T follicular helper cell (primary cell): ENCODE measurements at places on chromosomes 5 and 9.

DNA sequence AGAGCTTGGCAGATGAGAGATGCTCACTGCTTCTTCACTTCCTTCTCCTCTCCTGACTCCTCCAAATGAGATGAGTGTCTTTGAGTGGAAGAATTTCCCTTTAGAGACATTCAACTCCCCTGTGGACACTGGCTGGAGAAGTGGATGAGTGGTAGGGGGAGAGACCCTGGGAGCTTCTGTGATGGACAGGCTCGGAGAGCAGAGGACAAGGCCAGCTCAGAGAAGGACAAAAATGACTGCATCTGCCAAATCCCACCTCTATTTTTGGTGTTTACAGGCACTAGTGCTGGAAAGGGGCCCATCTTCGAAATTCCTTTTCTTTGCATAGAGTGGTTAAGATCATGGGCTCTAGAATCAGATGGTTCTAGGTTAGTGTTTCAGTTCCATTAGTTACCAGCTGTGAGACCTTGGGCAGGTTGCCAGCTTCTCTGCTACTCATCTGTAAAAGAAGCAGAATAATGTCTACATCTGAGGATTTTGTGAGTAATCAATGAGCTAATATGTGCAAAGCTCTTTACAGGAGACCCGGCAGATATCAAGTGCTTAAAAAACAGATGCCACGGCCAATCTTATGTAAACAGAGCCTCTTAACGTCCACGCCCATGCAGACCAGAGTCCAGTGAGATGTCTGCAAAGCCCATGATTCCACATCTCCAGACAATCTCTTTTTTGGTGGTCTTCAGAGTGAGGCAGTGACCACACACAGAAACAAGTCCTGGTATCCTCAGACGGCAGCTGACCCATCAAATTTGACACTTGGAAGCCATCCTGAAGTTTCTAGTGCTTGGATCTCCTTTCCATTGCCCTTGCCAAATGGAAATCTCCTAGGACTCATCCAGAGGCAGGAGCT is 13.6 kb upstream of the COL27A1 start:
- DNase-seq: no peak

DNA sequence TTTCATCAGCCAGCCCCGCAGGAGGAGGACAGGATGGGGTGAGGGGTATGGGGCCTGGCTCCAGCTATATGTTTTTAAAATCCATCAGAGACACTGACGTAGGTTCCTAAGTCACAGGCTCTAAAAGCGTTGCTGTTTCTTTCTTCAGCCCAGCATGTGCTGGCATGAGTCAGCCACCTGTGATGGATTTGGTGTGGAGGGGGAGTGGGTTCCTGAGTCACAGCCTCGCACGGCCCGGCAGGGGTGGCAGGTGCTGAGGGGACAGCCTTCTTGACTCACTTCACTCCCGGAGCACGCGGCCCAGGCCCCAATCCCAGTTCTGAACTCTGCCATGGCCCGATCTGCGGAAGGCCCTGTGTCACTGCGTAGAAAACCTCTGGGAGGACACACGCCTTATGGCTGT is 38.8 kb upstream of the RPL26L1 start:
- no peak for DNase-seq

GRCh38 chr9:121066850-121067249 is 7.9 kb upstream of the CNTRL start:
- no peak for DNase-seq

DNA sequence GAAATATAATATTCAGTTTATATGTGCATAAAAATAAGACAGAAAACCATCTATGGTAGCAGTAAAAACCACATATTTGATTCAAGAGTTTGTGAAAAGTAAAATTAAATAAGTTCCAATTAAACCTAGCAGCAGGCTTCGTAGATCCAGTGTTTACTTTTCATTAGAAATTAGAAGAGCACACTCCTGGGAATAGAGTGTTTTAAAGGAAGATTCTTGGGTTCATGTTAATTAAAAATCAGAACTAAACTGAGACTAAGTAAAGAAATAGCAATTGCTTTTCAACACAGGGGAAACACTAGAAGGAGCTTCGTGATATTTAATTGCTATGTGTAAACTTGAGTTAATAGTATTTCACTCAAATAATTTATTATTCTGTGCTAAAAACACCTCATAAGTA is 1097.8 kb upstream of the CDH18 start:
- no peak for DNase-seq

- no peak for DNase-seq
These were observed 543 bp upstream of the ANKRD33B start for GRCh38 chr5:10563110-10563944.

DNA sequence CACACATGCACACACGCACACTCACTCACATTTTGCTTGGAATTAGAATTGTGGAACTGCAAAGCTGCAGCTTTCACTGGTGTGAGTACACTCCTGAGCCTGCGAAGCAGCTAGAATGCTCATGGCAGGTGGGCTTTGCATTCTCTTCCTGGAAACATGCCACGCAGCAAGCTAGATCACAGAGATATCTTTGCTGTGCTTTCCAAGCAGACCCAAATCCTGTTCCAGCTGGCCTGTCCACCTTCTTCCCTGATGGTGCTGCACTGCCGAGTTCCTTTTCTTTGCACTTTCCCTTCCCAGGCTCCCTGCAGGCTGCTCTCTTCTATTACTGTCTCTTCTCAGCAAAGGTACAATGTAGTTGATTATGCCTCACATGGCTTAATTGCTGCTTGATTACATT is 92.7 kb upstream of the CKMT2 start:
- no peak for DNase-seq

DNA sequence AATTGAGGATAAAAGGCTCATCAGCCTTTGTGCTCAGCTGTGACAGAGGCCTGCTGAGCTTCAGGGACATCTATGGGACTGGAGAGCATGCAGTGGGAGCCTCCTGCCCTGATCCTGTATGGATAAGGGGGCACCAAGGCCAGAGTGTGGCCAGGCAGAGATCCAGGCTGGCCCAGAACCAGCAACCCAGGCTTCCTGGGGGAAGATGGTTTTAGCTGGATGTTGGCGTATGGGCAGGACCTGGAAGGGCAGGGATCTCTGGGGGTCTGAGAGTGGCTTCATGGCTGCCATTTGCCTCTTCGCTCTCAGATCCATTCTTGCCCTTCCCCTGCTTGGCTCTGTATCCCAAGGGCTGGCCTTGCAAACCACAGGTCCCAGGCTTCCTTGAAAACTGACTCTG is 169.9 kb downstream of the MACROH2A1 start:
- DNase-seq: no peak

DNA sequence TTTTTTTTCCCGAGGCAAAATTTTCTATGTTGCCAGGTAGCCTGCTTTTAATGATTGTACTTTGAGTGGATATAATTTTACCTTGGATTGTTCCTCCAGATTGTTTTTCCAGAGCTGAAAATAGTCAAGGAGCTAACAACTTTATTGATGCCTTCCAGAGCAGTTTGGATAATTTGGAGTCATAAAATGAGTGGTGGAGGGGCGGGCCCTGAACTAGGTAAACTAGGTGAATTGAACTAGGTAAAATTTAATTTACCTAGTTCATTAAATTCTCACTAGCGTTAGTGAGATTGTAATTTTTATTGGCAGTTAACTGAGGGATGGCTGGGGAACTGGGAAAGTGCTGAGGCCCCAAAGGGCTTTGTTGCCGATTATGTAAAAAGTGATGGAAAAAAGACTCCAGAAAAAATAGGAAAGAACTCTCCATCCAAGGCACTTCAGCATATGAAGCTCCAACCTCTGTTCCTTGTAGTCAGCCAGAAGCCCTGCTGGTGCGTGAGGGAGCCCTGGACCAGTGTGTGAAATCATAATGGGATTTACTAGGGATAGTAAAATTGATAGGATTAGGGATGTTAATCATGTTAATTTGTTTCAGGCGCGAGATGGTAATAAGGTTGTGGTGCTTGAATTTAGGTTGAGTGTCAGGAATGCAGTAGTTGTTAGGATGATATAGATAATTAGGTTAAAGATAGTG is 1.7 kb downstream of the DNAJC25 start:
- DNase-seq: no peak

DNA sequence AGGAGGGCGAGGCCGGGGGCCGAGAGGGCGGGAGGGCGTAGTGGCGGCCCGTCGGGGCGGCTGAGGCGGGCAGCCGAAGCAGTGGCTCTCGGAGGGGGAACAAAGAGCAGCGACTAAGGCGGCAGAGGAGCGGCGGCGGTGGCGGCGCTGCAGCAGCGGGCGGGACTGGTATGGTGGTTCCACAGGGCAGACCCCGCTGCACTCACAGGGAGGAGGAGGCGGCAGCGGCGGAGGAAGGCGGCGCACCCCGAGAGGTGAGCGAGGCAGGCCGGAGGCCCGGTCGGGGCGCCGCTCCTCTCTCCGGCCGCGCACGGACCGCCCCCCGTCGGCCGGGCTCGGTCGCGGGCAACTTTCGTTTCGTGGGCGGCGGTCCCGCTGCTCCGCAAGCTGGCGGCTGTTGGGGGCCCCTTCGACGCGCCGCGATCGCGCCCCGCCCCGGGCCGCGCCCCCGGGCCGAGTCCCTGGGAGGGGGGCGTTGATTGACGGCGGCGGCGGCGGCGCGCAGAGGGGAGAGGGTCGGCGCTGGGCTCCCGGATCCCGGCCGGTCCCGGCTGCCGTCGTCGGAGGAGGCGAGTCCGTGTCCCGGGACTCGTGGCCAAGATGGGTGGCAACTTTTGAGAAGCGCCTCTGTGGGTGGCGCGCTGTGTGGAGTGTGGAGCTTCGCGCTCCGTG is 467 bp downstream of the CNOT6 start:
- peak; percentile 35 for DNase-seq

- DNase-seq: no peak
These were observed 10.5 kb downstream of the ECSCR start for GRCh38 chr5:139451878-139452660.

GRCh38 chr9:102609461-102609860 is 385.7 kb upstream of the CYLC2 start:
- DNase-seq: no peak
